Stimulated activated CD4-positive, alpha-beta T cell treated with anti-CD3 and anti-CD28 coated beads, Interleukin-12 subunit alpha, Interleukin-12 subunit beta, amount 100 ng/mL, for 24 hours (primary cell): ENCODE measurements at places on chromosomes 5 and 9.

GRCh38 chr9:130872912-130873503 is 23.6 kb downstream of the QRFP start:
- no peak for DNase-seq

DNA sequence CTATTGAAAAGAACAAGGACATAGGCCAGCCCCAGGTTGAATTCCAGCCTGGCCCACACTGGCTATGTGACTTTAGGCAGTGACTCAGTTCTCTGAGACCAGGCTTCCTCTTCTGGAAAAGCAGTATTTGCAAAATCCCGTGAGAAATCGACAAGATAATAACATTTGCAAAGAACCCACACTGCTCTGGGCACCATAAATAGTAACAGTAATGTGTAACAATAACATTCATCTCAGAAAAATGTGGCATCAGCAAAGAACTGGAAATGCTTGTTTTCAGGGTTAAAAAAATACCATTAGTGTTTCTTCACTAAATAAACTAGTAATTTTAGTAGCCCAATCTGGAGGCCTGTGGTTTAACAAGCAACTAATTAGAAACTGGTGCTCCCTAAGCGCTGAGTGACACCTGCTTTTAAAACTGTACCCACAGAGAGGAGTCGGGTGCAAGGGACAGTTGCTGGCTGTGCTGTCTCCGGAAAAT is 148.4 kb downstream of the TTLL11 start:
- no peak for DNase-seq

DNA sequence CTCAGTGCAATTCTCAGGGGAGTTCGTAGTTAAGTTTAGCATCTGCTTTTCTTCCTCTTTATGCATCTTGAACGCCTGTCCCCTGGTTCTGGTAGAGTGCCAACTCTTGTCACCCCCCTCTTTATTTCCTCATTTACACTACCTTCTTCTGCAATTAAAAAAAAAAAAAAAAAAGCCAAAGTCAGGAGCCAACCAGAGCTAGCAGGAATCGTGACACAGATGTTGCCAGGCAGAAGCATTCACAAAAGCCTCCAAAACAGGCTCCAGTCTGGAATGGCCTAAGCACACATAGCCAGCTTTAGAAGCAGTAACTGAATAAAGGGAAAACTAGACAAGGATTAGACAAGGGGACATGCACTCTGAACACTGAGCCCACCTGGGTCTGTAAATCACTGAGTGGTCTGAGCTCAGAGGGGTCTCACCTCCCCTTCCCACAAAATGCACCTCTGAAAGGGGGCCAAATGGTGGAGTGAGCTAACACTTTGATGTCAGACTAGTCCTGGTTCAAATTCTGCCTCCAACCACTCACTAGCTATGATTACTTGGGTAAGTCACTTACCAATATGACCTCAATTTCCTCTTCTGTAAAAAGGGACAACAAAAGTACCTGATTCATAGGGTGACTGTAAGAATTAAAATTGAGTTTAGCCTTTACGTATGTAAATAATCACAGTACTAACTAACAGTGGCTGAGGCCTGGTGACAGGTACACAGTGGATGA is 2.0 kb downstream of the CD74 start:
- DNase-seq: no peak

GRCh38 chr5:147482706-147483180 is 27.1 kb downstream of the DPYSL3 start:
- DNase-seq: no peak

GRCh38 chr5:148474025-148474511 is 90.3 kb downstream of the FBXO38 start:
- no peak for DNase-seq

GRCh38 chr5:73447530-73448462 is 781 bp downstream of the FOXD1 start:
- no peak for DNase-seq

DNA sequence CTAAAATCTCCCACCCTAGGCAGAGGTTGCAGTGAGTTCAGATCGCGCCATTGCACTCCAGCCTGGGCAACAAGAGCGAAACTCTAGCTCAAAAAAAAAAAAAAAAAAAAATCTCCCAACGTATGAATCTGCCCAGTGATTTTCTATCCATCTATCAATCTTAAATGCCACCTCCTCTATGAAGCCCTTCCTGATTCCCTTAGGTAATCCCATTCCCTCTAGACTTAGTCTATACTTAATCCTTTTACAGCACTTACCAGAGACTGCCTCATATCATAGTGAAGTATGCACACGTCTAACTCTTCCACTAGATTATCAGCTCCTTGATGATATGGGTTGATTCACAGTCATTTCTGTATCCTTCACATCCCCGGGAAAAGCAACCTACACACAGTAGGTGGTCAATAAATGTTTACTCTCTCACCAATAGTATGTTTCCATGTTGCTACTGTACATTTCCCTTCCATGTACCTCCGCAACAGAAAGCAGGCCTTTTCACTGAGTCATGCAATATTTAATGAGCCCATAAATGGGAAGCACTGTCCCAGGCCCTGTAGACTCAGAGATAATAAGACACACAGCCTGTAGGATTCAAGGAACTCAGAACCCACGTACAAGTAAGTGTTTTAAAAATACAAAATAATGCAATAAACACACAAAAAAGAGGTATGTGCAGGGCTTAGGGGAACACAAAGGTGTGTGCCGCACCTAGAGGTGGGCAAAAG is 1.2 kb downstream of the DROSHA start:
- no peak for DNase-seq

- no peak for DNase-seq
Measured at GRCh38 chr9:16653491-16654399, 216.7 kb downstream of the BNC2 start.

DNA sequence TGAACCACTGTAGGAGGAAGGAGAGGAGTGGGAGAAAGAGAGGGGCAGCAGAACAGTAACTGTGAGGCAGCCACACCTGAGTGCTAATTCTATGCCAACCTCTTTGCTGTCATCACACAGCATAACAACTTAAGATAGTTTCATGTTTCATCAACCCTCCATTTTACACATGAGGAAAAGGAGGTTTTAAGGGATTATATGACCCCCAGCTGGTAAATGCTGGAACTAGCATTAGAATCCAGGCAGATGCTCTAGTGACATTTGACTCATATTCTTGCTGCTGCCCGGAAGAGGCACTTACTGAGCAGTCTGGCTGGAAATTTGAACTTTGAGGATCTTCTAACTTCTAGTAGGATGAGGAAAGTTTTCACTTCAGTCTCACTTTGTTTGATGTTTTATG is 24.1 kb upstream of the VLDLR start:
- DNase-seq: no peak

DNA sequence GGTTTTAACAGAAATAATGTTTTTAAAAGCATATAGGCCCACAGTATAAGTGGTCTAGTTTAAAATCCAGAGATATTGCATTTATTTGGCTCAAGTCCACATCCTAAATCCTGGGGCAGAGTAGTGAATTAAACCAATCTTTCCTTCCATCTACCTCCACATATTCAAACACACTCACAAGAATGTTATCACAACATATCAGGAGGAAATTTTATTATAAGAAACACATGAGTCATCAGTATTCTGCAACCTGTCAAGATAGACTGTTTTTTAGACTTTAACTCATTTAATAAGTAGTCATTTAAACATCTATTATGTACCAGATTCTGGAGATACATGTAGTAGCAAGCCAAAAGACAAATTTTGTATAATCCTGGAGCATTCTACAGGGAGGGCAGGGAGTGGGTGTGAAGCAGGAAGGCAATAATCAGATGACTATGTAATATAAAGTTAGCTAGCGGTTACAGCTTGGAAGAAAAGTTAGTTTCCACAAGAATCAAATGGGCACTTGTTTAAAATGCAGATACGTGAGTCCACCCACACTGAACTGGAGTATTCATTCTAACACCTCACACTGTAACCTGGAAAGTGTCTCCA is 187.3 kb upstream of the PIK3R1 start:
- no peak for DNase-seq

DNA sequence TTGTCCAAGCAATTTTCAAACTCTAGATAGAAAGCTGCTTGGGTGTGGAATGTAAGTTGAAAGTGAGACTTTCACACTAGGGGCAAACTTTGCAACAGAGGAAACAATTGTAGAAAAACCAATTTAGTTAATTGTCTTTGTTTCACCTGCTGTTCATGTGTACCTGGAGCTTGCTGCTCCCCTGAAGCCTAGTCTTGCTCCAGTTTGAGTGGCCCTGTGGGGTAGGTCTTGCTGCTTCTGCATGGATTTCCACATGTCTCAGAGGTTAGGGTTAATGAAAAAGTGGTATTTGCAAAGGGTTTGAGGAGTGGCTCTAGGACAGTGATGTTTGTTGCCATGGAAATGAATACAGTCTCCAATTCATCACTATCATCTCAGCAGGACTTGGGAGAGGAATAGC is 182.2 kb downstream of the FSTL4 start:
- no peak for DNase-seq
